ENCODE measurements at places on chromosomes 1 and 21.
A peak's percentile ranks its signal among the peaks of the same experiment; 100 is the strongest.

GRCh38 chr1:228353601-228354371 is 52.8 kb downstream of the TRIM11 start:
- DNase-seq: no peak

GRCh38 chr1:201945157-201945556 is 1.2 kb downstream of the LMOD1 start:
- no peak for DNase-seq

DNA sequence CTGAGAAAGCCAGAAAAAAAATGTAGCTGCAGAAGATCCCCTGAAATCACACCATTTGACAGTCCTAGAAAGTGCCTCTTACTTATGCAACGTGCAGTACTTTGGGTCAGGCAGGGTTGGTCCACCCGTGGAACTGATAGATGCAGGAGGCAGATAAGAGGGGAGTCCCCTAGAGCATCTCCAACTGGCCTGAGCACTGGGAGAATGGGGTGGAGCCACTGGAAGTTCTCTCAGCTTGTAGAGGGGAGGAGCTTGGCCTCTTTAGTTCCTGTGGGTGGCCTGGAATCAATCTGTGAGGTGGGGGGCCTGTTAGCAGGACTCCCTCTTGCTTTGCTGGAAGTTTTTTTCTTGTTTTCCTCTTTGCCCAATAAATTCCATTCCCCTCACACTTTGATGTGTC is 335.7 kb upstream of the NCAM2 start:
- no peak for DNase-seq

DNA sequence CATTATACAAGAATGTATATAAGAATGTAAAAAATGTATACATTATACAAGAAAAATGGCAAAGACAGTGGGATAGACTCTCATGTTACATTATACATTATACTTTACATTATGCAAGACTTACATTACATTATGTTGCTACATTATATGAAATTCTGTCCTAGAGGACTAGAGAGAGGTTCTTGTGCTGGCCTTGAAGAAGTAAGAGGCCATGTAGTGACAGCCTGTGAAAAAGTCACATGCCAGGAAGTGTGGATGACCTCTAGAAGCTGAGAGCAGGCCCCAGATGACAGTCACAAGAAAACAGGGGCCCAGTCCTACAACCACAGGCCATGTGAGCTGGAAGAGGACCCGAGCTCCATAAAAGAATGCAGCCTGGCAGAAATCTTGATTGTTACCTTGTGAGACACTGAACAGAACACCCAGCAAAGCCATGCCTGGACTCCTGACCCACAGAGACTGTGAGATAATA is 30.5 kb upstream of the AHCYL1 start:
- DNase-seq: no peak

DNA sequence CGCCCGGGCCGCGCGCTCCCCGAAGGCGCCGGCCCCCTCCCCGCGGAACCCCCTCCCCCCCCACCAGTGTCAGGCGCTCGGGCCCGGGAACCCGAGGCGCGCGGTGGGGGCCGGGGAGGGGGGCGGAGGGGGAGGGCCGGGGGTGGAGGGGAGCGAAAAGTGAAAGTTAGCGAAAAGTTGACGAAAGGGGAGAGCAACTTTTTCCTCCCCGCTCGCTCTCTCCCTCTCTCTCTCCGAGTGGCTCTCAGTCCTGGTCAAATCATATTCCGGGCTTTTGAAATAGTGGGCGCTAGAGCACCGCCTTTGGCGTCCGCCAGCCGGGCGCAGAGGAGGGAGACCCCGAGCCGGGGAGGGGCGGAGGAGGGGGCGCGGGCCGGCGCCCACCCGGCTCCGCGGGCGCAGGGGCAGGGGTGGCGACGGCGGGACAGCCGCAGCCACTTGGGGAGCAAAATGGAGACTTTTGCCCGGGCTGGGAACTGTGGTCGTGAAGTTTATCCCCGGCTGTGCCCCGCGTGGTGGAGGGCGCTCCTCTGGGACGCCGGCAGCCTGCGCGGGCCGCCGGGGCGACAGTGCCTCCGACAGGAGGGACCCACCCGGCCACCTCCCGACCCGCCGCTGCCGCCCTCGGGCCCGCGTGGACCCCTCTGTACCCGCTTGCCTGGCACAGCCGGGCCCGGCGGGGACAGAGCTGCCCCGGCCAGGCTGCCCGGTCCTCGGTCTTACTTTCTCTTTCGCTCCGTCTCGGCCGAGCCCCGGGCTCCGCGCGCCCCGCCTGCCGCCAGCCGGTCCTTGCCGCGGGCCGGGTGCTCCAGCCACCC is 697 bp downstream of the PRDM16 start:
- peak; percentile 8 for DNase-seq

DNA sequence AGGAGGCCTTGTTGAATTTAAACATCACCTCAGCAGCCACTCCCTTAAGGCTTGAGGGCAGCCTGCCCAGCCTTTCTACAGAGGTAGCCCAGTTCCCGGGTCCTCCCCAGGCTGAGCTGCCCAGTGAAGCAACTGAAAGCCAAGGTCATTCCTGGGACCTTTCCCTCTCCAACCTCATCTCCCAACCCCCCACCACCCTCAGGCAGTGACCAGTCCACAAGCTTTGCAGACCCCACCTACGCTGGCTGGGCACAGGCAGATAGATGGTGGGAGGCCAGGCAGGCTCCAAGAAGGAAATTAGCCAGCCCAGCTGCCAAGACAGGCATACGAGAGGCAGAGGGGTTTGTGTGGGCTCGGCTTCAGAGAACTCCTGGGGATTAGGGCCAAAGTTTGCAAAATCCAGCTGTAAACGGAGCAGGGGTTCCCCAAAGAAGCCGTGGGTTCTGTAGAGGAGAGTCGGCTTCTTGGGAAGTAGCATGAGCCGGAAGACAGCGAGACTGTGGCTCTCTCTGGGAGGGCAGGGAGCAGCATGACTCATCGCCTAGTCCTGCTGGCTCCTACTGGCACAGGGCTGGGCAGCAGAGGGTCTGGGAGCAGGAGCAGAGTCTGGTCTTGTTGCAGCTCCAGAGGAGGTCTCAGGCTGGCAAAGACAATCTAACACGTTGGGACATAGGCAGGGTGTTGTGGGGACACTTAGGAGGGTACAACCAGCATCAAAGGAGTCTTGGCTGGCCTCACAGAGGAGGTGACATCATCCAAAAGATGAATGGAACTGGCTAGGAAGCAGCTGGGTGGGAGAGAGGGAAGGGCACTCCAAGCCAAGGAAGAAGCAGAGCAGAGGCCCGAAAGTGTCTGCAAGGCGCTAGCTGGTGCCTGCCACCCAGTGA is 2.8 kb upstream of the ZC3H12A start:
- DNase-seq: peak; percentile 82

DNA sequence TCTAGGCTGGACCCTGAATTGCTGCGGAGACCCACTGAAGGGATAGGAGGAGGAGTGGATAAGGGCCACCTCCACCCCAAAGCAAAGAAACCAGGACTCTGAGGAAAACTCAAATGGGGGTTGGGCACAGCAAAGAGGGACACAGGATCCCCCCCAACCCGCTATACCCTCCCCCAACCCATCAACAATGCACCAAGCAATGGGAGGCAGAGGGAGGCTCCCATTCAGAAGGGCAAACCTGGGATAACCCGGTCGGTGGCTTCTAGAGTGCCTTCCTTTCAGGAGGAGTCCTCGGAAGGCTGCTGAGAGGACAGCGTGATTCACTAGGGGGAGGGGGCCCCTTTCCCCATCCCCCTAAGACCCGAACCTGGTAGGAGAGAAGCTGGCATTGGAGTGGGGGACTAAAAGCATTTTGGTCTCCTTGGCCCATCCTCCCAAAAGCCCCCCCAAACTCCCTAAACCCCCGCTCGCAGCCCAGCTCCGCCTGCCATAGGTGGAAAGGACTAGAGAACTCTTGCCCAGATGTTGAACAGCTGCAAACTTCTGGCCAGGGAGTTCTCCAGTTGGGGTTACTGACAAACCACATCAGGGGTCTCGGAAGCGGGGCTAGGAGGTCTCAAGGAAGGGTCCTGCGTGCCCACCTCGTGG is 1.3 kb downstream of the MEF2D start:
- no peak for DNase-seq

DNA sequence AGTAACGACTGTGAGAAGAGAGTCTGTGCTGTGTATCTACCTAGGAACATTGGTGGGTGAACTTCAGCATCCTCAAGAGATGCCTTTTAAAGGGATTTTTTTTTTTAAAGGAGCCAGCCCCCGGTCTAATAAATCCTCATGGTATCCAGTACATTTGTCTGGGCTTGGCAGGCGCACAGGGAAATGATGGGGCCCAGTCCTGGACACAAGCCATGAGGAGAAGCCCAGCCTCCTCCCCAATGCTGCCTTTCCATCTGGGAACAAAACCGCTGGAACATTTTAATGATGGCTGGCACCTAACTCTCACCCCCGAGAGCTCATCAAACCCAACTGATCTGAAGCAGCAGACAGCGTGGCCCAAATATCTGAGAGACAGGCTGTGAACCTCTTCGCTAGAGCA is 64.2 kb downstream of the ACOT7 start:
- DNase-seq: no peak

- DNase-seq: no peak
These were observed 881.5 kb downstream of the LTN1 start for GRCh38 chr21:28111151-28111619.

- DNase-seq: no peak
These were observed 50.7 kb downstream of the GALNT2 start for GRCh38 chr1:230117694-230118093.

- no peak for DNase-seq
These were observed 69.0 kb downstream of the GADD45A start for GRCh38 chr1:67753776-67754525.

GRCh38 chr1:107683683-107684082 is 281.3 kb downstream of the VAV3 start:
- DNase-seq: no peak

DNA sequence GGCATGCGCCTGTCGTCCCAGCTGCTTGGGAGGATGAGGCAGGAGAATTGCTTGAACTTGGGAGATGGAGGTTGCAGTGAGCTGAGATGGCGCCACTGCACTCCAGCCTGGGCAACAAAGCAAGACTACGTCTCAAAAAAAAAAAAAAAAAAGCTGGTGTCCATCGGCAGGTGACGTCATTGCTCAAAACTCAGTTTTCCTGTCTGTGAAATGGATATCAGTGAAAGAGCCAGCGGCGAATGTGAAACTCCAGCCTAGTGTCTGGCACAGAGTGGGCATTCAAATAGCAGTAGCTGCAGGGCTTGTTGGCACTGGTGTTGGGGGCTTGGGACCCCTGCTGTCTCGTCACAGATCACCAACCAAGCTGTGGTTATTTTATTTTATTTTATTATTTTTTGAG is 75.8 kb downstream of the NKAIN1 start:
- no peak for DNase-seq

DNA sequence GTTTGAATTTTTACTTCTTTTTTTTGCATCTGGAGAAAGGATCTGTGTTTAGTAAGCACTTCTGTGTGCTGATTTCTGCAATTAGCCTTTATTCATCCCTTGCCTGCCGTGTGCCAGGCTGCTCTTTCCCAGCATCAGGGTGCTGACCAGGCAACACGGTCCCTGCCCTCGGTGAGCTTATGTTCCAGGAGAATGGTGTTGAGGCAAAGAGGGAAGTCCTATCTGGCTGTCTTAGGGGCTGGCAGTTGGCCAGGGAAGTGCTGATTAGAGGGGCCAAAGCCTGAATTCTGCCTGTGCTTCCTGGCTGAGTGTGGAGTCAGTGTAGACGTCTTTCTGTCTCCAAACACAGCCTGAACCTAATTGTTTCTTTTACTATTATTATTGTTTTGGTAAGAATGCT is 187.1 kb downstream of the CAMTA1 start:
- peak; percentile 18 for DNase-seq

DNA sequence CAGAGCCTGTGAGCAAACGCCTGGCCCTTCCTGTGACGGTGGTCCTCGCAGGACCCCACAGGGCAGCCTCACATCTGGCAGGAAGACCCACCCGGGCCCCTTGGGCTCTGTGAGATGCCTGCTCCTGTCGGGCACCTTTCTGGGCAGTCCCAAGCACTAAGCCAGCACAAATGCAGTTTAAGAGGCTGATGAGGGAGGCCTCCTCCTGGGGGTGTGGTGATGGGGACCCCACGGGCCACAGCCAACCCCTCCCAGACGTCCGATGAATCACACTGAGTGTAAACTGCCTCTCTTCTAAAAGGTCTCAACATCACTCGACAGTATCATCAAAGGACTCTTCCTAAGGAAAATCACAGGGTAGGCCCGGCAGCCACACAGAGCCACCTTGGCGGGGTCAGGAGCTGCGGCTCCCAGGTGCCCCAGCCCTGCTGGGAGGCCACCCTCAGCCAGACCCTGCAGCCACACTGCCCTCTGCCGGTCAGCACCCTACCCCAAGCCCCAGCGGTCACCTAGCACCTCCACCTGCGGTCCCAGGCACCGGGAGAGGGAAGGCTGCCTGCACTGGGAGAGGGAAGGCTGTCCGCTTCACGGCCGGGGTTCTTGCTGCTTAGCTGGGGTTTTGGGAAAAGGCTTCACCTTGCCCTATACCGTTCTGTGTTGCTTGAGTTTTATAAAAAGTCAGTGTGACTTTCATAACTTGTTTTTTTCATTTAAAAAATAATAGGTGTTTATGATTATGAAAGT is 3.9 kb upstream of the PRKCZ start:
- peak; percentile 57 for DNase-seq

DNA sequence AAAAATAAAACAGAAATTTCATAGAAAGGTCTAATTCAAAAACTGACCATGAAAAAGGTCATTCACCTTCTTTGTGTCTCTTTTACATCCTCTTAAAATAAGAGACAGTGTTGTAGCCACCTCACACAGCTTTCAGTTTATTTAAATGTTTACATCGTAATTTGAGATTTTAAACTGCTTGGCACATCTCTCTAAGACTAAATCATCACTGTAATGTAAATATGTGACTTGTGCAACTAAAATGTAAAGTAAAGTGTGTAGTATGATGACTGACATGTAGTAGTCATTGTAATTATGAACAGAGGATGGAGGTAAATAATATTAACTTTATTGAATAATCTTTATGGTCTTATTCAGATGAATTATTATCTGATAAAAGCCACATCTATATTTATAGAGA is 283.9 kb downstream of the KCNT2 start:
- DNase-seq: no peak

GRCh38 chr1:178118524-178118923 is 24.6 kb downstream of the RASAL2 start:
- DNase-seq: no peak

DNA sequence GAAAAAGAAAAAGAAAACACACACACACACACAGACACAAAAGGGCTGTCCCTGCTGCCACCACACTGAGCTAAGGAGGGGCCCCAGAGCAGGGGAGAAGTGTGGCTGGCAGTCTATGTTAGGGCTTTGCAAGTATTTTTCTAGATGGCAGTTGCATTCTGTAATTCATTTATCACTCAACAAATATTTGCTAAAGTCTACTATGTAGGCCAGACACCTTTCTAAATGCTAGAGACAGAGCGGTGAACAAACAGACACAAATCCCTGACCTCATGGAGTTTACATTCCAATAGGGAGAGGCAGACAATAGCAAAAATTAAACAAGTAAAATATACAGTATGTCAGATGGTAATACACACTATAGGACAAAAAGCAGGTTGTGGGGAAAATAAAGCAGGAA is 20.2 kb downstream of the WDR64 start:
- DNase-seq: no peak
